Lung microvascular endothelial cell (primary cell): ENCODE measurements at places on chromosomes 12 and 14. TPM values are rescaled to one million over a fixed set of nuclear protein-coding genes. Genes with fewer than 3 reads are reported as not detected.
A peak's percentile ranks its signal among the peaks of the same experiment; 100 is the strongest.

DNA sequence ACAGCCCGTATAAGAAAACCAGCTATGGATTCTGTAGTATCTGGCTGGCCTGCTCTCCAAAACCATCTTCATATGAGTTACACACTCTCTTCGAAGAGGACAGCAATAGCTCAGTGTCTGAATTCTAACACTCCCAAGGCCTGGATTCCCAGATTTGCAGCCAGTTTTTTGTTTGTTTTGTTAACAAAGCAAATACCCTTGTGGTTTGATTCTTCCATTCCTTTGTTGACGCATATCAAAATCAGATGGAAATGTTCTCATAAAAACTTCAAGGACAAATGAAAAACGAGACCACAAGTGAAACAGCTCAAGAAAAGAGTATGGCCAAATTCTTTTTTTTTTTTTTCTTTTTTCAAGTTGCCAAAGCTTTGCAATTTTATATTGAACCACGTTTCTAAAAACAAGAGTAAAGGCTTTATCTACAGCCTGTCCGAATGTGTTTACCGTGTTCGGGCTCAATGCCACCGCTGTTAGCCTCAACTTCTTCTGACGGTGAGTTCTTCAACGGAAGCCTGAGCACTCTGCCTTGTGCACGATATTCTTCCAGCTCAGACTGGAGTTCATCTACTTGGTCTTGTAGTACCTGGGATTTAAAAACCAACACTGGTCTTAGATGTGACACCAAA is 67.5 kb downstream of the NIN start:
- no peak for DNase-seq

GRCh38 chr12:114671443-114672411 is 12.2 kb downstream of the TBX3 start:
- no peak for DNase-seq

GRCh38 chr12:18700271-18700670 is 37.5 kb downstream of the PLCZ1 start:
- no peak for DNase-seq

KRT83 gene
- not detected in 2 replicates for total RNA-seq

MAP1LC3B2 gene
- 0.40 and 0.65 TPM in 2 replicates for total RNA-seq

GRCh38 chr14:24986206-24986893 is 63.6 kb downstream of the STXBP6 start:
- no peak for DNase-seq

DNA sequence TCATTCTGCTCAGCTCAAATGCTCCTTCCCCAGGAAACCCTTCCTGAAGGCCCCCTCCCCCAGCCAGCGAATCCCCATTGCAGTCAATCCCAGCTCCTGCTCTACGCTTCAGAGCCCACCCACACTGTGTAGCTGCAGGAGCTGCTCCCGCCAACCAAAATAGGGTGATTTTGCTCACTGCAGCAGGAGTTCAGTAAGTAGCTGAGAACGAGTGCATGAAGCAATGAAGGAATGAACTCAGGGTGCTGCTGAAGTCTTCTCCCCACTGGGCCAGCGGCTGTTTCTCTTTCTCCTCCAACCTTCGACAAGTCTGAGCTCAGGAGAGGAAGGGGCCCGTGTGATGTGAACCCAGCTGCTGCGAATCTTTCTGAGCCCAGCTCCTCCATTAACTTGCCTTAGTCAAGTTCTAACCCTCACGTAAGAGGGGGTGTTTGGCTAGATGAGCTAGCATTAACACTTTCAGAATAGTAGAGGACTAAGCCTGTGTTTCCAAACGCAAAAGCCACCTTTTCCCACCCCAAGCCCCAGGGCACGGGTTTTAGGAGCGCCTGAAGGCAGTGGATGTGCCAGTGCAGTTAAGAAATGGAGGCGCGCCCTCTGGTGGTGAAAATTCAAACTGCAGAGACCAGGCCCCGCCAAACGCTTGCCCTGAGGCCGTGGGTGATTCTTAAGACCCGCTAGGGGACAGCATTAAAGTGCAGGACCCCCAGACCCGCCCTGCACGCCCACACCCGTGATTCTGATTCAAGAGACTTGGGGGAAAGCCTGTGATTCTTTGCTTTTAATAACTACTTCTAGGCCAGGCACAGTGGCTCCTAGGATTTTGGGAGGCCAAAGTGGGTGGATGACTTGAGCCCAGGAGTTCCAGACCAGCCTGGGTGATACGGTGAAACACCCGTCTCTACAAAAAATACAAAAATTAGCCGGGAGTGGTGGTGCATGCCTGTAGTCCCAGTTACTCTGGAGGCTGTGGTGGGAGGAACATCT is 11.9 kb upstream of the SERPINA4 start:
- DNase-seq, result peak; percentile 52

SIX6 gene
- total RNA-seq, result not detected in 2 replicates

- DNase-seq, result peak; percentile 87
Measured at GRCh38 chr12:65556676-65557437, 267.4 kb upstream of the HMGA2 start.

- DNase-seq, result no peak
Measured at GRCh38 chr12:13288501-13288900, 92.0 kb downstream of the EMP1 start.

PPP1R3E gene
- 1.5 and 3.6 TPM in 2 replicates for total RNA-seq

DNA sequence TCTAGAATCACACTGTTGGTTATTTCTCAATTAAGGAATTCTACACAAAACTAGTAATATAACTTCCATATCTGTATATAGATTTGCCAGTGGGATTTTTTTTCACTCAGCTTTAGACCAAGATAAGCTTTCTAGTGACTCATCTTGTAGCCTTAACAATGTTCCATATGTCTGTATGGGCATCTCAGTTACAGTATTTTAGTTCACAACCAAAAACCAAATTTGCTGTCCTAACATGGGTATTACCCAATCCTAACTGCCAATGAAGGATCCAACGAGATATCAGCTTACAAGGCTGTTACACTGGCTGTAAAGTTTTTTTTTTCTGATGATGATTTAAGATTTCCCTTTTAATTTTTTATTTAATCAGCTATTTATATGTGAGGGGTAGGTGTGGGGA is 31.5 kb upstream of the KRR1 start:
- peak; percentile 15 for DNase-seq

DNA sequence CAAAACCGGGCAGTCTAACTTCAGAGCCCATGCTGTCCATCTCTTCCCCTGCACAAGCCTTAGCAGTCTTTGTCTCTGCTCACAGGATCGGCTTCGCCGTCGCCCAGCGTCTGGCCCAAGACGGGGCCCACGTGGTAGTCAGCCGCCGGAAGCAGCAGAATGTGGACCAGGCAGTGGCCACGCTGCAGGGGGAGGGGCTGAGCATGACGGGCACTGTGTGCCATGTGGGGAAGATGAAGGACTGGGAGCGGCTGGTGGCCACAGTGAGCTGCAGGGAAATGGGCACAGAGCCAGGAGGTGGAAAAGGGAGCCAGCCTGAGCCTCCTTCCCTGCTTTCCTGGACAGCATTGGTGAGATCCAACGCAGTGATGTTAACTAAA is 14.2 kb upstream of the CARMIL3 start:
- no peak for DNase-seq

DNA sequence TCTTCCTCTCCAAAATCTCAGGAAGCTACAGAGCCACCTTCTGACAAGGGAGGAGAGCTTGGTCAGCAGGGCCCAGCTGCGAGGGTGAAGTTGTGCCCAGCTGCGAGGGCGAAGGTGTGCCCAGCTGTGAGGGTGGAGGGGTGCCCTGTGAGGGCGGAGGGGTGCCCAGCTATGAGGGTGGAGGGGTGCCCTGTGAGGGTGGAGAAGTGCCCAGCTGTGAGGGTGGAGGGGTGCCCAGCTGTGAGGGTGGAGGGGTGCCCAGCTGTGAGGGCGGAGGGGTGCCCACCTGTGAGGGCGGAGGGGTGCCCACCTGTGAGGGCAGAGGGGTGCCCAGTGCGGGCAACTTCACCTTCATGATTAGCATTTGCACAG is 20.4 kb upstream of the TTC7B start:
- DNase-seq, result no peak

- peak; percentile 20 for DNase-seq
Measured at GRCh38 chr12:103560604-103561101, 26.4 kb upstream of the STAB2 start.
